ENCODE measurements at places on chromosomes 1 and 21. TPM values are rescaled to one million over a fixed set of nuclear protein-coding genes. Genes with fewer than 3 reads are reported as not detected.
A peak's percentile ranks its signal among the peaks of the same experiment; 100 is the strongest.

Gene RIMS3
- 0.74 TPM for total RNA-seq

DNA sequence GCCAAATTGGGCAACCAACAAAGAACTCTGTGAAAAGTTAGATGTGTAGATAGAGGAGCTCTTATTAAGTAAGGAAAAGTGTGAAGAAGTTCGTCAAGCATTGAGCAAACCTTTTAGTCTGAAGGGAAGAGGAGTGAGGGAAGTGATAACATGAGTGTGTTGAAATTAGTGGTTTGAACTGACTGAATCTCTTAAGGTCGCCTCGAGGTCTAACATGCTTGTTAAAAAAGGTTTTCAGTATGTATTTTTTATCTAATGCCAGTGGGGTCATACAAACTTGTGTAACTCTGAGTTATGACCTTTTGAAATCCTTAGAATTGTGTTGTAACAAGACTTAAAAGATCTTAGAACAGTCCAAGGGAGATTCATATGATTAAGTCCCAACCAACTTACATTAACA lies 34.1 kb downstream of the SOAT1 start:
- DNase-seq = no peak

Gene DNALI1
- 3.8 TPM for total RNA-seq

DNA sequence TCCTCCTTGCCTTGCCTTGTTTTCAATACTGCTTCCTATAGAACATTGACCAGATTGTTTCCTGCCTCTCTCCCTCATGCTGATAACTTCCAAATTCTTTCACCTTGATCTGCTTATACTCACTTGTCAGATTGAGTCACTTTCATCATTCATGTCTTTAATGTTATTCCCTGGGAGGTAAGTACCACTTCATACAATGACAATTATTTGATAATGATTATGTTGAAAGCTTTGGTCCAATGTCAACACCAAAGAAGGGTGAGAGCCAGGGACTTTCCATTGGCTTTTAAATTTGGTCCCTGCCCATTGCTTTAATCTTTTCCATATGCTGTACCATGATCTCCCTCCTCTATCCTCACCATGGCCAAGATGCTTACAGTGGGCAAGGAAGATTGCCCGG lies 137.4 kb downstream of the SYT2 start:
- no peak for DNase-seq

GRCh38 chr1:182181167-182181572 lies 119.7 kb upstream of the ZNF648 start:
- DNase-seq = no peak

DNA sequence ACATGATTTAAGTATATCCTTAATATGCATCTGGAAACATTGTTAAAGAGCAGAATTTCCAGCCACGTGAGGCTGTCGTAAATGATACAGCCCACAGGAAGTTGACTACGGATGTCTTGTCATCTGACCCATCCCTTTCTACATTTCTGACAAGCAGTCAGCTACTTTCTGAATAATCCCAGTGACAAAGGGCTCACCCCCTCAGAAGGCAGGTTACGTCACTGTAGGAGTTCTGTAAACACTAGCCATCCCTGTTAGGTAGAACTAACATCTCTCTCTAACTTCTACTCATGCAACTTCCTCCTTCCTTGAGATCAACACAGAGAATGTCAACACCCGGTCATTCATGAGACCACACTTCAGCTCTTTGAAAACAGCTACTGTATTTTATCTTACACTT lies 259.2 kb downstream of the GREM2 start:
- DNase-seq = peak; percentile 10

Gene VWA1
- 5.7 TPM for total RNA-seq

GRCh38 chr1:148362216-148362611 lies 120.9 kb downstream of the PPIAL4G start:
- DNase-seq = no peak

DNA sequence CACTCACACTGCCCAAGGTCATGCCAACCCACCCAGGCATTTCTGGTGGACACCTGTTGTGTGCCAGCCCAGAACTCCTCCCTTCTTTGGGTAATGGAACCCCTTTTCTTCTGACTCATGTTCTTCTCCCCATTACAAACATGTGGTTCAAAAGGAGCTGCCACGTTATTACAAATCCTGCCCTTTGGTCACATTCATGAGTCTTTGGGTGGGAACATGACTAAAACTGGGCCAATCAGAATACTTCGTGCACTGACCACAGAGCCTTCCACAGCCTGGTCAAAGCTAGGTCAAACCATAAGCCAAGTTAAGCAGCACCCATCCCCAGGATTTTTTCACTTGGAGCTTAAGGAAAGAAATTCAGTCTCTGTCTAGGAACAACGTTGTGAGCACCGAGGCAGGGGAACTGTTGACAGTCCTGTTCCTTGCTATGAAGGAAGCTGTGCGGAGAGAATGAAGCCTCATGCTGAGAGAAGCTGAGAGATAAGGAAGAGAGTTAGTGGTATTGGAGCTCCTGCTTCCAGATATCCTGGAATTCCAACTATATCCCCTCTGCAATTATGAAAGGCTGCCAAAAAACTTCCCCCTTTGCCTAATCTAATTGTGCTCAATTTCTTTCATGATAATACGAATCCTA lies 46.8 kb upstream of the DIPK1A start:
- peak; percentile 45 for DNase-seq

Gene NHLH1
- total RNA-seq = not detected

Gene BCAR3
- 70.5 TPM for total RNA-seq

GRCh38 chr1:32871364-32872191 lies 866 bp upstream of the FNDC5 start:
- peak; percentile 51 for DNase-seq

- DNase-seq = no peak
These were observed 179.6 kb downstream of the PLPP3 start for GRCh38 chr1:56399795-56400194.

DNA sequence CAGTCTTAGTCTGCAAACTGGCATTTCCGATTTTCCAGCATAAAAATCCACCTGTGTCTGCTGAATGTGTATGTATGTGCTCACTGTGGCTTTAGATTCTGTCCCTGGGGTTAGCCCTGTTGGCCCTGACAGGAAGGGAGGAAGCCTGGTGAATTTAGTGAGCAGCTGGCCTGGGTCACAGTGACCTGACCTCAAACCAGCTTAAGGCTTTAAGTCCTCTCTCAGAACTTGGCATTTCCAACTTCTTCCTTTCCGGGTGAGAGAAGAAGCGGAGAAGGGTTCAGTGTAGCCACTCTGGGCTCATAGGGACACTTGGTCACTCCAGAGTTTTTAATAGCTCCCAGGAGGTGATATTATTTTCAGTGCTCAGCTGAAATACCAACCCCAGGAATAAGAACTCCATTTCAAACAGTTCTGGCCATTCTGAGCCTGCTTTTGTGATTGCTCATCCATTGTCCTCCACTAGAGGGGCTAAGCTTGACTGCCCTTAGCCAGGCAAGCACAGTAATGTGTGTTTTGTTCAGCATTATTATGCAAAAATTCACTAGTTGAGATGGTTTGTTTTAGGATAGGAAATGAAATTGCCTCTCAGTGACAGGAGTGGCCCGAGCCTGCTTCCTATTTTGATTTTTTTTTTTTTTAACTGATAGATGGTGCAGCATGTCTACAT lies 2.5 kb upstream of the OLFML3 start:
- no peak for DNase-seq

- no peak for DNase-seq
These were observed 195.2 kb upstream of the RAB4A start for GRCh38 chr1:229075716-229076115.

DNA sequence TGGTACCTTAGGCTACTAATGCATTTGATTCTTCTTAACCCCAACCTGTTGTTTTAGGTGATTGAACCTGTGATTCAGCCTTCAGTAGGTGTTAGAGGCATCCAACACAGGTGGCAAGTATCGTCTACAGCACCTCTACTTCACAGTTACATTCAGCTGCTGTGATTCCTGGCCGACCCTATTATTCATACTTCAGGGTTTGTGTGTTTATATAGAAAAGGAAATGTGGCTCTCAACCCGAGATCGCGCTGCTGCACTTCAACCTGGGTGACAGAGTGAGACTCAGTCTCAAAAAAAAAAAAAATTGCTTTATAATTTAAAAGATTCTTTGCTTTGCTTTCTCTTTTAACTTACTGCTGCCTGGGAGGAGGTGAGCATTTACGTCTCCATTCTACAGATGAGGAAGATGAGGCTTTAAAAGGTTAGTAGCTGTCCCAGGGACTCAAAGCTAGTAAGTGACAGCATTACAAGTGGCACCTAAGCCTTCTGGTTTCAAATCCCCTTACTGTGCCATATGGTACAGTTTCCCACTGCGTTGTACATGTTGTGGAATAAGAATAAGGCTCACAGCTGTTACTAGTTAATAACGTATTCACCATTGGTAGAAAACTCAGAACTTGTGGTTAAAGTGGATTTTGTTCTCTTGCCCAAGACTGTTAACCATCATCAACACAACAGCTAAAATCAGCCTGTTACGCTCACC lies 9.9 kb upstream of the GPR25 start:
- DNase-seq = no peak

Gene LCE1C
- not detected for total RNA-seq

Gene RBM11
- 4.1 TPM for total RNA-seq

All from Daoy (cell line).